ENCODE measurements at places on chromosomes 16 and 17.

DNA sequence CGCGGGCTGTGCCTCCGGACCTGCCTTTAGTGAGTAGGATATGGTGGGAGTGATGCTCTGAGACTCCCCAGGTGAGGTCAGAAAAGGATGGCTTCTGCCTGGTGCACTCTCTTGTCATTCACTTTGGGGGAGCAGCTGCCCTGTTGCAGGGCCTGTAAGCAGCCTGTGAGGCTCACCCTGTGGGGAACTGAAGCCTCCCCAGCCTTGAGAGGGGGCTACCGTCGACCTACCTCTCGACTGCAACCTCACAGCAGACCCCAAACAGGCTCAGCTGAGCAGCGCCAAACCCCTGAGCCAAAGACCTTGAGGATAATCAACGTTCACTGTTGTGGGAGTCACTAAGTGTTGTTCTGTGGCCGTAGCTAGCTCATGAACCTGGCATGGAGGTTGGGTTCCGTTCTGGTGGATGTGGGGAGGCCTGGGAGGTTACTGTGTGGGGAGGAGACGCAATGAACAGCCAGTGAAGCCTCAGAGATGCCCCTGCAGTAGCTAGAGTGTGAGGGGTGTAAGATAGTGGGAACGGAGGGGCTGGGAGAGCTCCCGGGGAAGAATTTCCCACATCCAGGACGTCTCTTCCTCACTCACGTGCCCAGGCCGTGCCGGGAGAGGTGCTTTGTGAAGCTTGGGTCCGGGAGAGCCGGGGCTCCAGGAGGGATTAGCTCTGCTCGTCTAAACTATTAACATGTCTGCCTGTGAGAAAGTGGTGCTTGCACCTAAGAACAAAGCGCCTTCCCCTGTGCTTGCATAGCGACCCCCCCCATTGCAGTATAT lies 38.8 kb downstream of the METRNL start:
- DNase-seq = no peak

DNA sequence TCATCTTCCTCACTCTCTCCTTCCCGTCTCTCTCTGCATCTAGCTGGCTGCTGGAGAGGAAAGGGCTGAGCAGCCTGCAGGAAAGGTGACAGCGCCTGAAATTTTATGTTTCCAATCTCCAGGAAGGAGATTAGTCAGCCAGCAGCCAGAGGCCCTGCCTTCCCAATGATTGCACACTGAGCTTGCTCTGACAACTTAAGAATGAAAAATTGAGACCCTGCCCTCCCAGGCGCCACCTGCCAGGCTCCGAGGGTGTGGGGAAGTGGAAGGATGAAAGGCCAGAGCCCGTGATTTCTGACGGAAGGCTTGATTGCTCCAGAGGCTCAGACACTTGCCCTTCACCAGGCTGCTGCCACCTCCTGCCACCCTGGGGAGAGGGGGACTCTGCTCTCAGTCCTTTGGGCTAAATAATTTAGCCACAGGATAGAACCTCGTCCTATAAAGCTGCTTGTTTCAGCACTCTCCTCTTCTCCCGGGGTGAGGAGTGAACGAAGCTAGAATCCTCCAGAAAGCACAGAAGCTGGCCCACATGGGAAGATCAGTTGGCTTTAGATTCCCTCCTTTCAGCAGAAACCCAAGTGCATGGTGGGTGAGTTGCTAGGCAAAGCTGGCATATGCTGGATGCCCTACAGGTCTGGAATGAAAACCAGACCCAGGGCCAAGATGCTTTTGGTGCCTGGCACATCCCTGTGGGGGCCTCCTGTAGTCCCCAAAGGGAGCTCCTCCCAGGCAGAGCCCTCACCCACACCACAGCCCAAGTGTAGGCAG lies 33.5 kb downstream of the GRIN2C start:
- no peak for DNase-seq

DNA sequence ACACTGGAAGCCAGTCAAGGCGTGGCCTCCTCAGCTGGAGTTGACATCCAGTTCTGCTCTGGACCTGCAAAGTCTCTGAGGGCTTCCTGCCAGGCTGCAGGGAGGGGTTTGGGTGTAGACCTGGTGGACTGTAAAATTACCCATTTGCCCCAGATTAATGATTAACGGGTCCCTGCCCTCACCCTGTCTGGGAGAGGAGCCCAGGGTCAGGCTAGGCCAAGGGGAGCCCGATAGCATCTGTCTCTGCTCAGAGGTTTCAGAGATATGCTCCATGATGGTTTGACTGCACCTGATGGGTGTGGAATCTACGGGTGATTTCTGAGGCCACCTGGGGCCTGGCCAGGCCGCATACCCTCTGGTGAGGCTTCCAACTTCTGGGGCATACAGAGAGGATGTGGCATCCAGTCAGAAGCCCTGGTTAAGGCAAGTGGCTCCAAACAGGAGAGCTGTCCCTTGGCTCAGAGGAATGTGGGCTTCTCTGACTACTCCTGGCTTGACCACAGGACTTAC lies 11.2 kb downstream of the PPY start:
- DNase-seq = no peak

GRCh38 chr17:58270476-58271215 lies 10.1 kb downstream of the MPO start:
- no peak for DNase-seq

DNA sequence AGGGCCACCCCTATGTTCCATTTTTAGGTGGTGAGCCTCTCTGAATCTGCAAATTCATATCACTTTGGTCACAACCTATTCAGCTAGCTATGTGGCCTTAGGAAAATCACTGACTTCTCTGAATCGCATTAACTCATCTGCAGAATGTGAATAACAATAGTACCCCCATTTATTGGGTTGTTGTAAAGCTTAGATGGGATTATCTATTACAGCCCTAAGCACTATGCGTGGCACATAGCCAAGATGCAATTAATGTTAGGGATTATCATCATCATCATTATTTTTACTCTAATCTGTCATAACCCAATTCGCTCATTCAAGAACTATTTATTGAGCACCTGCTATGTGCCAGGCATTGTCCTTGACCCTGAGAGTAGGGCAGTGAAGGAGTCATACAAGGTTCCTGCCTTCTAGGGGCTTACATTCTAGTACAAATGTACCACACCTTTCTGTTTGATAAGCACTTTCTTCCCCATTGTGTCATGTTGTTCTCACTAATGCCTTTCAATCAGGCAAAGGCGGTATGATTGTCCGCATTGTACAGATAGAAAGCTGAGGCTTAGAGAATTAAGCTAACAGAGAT lies 38.5 kb downstream of the CHD9 start:
- no peak for DNase-seq

Data from activated CD4-positive, alpha-beta T cell treated with anti-CD3 and anti-CD28 coated beads for 36 hours (primary cell).